Kasumi-1 (cell line): ENCODE measurements at places on chromosomes 1 and 21.

DNA sequence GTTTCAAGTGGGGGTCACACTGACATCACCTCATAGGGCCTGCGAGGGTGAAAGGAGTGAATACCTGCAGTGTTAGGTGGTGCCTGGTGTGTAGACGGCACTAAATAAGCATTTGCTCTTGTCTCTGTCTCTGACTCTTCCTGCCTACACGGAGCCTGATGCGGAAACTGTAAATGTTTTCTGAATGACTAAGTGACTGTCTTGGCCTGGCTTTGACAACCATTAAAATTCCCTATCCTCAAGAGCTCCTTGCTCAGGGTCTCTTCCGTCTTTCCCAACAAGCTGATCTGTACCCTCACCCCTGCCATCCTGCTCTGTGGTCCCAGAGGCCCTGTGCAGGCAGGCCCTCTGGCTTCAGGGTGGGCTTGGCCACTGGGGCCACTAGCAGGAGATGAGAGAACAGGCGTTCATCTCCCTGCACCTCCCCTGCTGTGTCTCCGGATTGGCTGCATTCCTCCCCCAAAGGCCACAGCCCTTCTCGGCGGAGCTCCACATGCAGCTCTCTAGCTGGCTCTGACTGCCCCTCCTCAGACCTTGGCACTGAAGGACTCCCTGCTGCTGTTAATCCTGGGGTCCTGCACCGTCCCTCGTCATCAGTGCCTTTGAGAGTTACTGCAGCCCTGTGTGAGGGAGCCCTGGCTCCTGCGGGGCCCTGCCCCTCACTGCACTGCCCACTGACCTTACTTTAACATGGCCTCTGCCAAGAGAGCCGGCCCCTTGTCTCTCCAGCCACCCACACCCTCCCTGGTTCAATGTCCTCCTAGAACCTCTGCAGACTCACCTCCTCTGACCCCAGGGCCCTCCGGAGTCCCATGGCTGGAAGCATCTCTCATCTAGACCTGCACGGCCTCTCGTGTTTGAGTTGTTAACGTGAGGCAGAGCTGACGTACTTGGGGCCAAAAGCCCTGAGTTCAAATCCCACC, 211.1 kb downstream of the MATN1 start:
- DNase-seq: no peak

- DNase-seq: no peak
Measured at GRCh38 chr1:163845279-163845678, 523.5 kb downstream of the NUF2 start.

DNA sequence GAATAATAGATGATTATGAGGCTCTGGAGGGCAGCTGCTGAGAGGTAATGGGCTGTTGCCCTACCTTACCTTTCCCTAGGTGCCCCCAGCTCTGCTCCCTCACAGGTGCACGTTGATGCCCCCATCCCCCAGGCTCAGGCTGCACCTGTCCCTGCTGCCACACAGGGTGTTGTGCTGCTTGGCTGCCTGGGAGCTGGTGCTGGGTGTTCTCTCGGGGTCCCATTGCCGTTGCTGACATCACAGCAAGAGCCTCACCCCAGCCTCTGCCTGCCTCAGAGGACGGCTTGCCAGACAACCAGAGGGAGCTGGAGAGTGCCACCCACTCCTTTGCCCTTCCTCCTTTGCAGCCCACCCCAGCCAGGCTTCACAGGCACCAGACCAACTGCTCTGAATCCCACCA, 31.4 kb upstream of the DMBX1 start:
- DNase-seq: no peak

DNA sequence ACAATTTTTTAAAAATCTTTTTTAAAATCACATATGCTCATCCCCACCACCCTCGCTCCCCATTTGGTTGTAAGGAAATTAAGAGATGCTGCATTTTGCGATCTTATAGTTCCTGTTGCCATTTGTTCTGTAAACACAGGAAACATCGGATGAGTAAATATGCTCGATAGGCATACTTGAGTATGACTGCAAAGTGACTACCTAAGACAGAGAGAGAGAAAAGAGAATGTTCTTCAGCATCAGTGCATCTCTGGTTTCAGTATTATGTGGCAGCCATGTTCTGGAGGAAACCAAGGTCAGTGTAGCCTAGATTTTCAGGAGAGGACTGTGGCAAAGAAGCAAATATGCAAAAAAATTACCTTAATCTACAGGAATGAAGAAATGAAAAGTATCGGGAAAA, 265.5 kb upstream of the FMN2 start:
- DNase-seq: no peak

- DNase-seq: no peak
Measured at GRCh38 chr1:211089536-211089935, 44.4 kb downstream of the KCNH1 start.

DNA sequence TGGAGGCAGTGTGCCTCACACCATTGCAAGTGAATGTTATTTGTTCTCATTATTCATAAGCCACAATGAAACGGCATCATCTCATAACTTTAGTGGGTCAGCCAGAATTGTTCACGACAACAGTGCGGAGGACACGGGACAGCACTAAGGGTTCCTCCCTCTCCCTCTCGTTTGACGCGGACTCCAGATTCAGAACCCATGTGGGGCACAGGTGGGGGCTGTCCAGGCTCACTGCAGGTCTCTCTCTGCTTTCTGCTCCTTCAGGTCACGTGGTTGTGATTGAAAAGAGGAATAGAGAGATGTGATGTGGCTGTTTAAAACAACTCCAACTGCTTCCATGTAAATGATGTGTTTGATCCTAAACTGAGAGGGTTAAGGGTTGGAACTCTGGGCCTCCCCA, 13.5 kb downstream of the RUNX1 start:
- DNase-seq: no peak
